ENCODE measurements at places on chromosomes 16 and 17.

DNA sequence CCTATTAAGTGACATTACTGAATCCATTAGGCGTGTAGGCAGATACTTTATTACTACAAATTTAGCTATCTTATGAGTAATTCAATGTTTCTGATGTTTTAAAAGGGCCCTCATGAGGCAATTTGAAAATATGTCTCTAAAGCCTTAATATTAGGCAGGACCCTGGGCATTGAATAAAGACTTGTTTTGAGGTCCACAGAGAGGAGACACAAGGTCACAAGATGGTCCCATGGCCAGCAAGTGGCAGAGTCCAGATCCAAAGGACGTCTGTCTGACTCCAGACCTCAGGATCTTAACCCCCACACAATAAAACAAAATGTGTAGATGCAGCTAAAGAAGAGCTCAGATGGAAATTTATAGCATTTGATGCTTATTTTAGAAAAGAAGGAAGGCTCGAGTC lies 31.9 kb upstream of the HEATR6 start:
- no peak for DNase-seq

- no peak for DNase-seq
These were observed 48.5 kb downstream of the ARHGAP27 start for GRCh38 chr17:45384047-45384788.

GRCh38 chr17:78991906-78992532 lies 12.3 kb upstream of the LGALS3BP start:
- no peak for DNase-seq

- DNase-seq: peak; percentile 62
These were observed 188.2 kb downstream of the FTO start for GRCh38 chr16:53892155-53892554.

- DNase-seq: no peak
These were observed 36.0 kb downstream of the TMEM235 start for GRCh38 chr17:78267253-78268073.

- DNase-seq: no peak
These were observed 539 bp upstream of the CKLF start for GRCh38 chr16:66551788-66552285.

DNA sequence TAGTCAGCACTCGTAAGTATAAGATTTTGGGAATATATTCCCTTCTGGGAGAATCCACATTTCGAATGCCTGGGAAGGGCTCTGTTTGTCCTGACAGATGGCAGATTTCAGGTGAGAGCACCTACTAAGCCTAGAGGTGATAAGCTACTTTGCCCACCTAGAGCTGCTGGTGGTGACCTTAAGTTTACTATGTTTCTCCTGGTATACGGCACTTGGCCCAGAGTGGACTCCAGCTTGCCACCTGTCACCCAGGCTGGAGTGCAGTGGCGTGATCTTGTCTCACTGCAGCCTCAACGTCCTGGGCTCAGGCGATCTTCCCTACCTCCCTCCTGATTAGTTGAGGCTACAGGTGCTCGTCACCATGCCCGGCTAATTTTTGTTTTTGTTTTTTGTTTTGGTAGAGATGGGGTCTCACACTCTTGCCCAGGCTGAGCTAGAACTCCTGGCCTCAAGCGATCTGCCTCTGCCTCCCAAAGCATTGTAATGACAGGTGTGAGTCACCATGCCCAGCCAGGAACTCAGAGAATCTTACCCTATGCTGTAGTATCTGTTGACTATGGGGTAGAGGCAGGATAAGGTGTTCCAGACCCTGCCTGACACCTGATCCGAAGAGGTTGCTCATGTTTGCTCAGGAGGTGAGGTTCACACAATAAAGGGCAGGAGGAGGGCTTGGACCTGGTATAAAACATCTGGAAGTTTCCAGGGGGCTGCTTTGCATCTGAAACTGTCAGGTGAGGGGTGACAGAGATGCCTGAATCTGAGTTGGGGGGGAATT lies at the start of gene ZG16:
Gene ZG16 (plus strand): TSS at position 681 of the 775 bp plus-strand sequence. CDS start 1,011 bp downstream, outside the sequence.
- DNase-seq: no peak
